ENCODE measurements at places on chromosomes 3 and 15.

DNA sequence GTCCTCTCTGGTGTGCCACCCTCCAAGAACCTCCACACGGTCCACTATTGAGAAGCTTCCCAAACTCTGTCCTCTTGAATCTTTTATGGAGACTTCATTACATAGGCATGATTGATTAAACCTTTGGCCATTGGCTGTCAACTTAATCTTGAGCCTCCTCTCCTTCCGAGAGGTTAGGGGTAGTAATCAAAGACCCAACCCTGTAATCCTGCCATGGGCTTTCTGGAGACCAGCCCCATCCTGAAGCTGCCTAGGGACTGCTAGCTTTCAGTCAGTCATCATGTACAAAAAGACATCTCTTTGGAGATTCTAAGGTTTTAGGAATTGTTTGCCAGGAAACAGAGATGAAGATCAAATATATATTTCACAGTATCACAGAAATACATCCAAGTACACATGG is 37.0 kb downstream of the APH1B start:
- DNase-seq: no peak

DNA sequence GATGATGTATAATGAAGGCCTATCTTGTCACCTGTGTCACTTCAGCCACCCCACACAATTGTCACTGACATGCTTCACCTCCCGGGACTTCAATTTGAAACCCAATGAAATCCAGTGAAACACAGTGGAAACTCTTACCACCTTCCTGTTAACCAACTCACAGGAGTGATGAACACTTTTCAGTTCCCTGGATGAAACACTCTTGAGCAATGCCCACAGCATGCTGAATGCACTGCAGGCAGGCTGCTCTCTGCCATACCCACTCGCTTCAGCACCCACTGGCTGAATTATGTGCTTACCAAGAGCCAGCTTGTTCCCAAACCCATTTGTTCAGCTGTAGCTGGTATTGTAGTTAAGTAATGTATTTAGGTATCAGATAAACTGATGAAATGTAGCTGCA is 47.0 kb downstream of the MAP2K1 start:
- no peak for DNase-seq

- no peak for DNase-seq
Measured at GRCh38 chr15:66482539-66482938, 15.0 kb downstream of the SNAPC5 start.

GRCh38 chr3:46662771-46663551 is 30.5 kb downstream of the ALS2CL start:
- no peak for DNase-seq

GRCh38 chr3:195508185-195508584 is 34.9 kb downstream of the PPP1R2 start:
- DNase-seq: no peak

- no peak for DNase-seq
Measured at GRCh38 chr3:69784954-69785514, 45.8 kb downstream of the MITF start.

- DNase-seq: no peak
Measured at GRCh38 chr15:35603301-35603700, 57.3 kb upstream of the DPH6 start.

GRCh38 chr3:112109322-112109721 is 23.1 kb downstream of the C3orf52 start:
- DNase-seq: no peak

DNA sequence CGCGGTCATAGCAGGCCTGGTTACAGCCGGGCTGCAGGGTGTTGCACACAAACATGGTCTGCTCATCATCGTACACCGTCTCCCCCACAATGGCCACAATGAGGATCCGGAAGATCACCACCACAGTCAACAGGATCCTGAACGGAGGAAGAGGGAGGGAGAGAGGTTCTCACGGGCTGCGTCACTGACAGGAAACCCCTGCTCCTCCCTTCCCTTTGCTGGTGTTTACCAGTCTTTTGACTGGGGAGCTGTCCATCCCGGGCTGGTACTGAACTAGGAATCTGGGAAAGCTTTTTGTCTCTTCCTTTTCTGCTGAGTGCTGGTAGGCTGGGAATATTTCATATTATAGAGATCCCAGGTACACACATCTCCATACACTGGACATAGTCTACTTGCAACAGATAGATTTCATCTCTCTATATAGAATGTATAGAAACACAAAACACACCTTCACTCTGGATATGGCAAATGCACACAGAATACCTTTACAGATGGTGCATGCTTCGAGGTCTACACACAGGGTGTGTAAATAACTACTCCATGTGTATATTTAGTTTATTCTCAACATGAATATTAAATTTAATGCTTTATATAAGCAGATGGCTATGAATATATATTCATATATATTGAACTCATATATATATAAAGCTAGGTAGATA is 1.4 kb downstream of the GJD2 start:
- no peak for DNase-seq

- no peak for DNase-seq
Measured at GRCh38 chr3:182393830-182394367, 399.4 kb upstream of the ATP11B start.

- DNase-seq: no peak
Measured at GRCh38 chr15:57553526-57553925, 38.2 kb upstream of the MYZAP start.

DNA sequence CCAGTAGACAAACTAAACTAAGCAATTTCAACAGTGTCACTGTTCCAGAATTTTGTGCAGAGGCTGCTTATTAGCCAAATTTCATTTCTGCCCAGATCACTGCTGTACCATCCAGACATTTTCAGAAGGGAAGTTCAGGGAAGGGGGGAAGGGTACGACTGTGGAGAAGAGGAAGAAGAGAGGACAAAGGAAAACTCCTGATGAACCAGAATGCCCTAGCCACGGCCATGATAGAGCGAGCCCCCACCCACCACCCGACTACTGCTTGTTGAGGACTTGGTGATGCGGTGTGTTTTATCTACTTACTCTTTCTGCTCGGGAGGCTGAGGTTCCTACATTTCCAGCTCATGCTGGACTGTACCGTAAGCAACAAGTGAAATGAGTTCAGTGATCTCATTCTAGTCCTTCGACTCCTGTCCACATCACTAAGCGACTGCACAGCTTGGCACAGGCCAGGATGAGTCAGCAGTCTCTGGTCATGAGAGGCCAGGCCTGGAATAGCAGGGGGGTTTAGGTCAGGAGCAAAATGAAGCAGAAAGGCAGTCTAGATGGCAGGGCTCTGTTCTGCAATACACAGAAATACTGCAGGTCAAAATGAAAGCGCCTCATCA is 330.8 kb downstream of the TIGIT start:
- DNase-seq: no peak

DNA sequence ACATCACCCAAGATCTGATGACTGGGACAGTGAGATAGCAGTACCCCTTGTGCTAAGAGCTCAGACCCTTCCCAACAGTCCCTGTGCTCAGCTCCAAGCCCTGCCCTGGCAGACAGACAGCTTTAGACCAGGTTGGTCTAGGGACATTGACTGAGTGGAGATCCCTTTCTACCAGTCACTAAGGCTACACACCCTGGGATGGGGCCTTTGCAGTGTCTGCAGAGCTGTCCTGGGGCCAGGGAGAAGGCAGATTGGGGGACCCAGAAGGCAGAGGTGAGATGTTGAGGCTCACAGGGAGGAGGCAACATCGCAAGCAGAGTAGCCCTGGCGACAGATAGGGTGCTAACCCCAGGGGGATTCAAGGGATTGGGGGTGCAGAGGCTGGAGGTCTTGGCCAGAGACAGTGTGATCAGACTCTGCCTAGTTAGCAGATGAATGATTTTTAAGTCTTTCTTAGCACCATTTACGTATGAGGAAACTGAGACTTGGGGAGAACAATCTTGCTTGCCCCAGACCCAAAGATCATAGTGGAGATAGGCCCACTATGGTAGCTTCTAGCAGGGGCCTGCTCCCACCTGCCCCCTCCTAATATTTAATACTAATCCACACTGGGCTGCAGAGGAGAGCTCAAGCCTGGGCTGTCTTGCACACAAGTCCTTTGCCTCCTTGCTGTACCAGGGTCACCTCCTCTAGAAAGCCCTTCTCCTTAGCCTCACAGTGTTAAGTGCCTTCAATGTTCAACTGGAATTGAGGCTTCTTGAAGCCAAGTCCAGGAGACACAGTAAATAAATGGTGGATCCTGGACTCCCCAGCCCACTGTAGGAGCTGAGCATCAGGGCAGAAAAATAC is 32.6 kb downstream of the HMCES start:
- no peak for DNase-seq

GRCh38 chr3:21216598-21216997 is 534.4 kb downstream of the ZNF385D start:
- DNase-seq: no peak

GRCh38 chr3:131091768-131092167 is 65.1 kb downstream of the NEK11 start:
- no peak for DNase-seq

- no peak for DNase-seq
Measured at GRCh38 chr15:82763361-82764116, 42.3 kb downstream of the FSD2 start.

DNA sequence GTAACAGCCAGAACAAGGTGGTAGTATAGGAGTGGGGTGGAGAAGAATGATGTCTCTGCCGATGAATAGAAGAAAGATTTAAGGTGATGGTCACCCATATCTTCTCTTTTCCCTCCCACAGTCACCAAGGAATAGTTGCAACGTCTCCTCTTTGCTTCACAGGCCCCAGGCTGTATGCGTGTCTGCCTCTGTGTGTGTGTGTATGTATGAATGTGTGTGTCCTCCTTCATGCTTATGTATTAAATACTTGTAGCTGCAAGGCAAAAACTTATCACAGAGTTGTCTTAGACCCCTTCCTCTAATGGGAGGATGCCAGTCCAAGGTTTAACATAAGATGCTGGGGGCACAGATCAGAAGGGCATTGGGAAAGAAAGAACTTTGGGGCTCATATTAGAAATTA is 19.1 kb upstream of the BNC1 start:
- DNase-seq: no peak

DNA sequence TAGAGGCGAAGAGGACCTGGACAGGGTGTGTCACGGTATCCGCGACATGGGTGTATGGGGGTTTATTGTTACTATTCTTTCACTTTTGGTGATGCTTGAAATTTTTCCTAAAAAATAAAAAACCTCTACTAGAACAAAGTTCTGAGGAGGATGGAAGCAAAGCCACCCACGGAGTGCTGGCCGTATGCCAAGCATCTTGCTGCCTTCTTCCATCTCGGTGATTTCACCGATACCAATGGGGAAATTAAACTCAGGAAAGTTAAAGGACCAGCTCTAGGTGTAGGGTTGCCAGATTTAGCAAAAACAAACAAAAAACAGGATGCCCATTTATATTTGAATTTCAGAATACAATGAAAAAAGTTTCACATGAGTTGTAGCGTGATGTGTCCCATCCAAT is 33.9 kb downstream of the SMAD6 start:
- no peak for DNase-seq

- no peak for DNase-seq
Measured at GRCh38 chr3:39088889-39089288, 18.5 kb downstream of the GORASP1 start.

GRCh38 chr3:156151824-156152428 is 31.5 kb downstream of the KCNAB1 start:
- no peak for DNase-seq

GRCh38 chr3:105332961-105333360 is 33.7 kb upstream of the ALCAM start:
- DNase-seq: no peak
